ENCODE measurements at places on chromosomes 4 and X.
A peak's percentile ranks its signal among the peaks of the same experiment; 100 is the strongest.

- no peak for DNase-seq
Observed at GRCh38 chr4:119478446-119479179, 150.0 kb downstream of the PDE5A start.

DNA sequence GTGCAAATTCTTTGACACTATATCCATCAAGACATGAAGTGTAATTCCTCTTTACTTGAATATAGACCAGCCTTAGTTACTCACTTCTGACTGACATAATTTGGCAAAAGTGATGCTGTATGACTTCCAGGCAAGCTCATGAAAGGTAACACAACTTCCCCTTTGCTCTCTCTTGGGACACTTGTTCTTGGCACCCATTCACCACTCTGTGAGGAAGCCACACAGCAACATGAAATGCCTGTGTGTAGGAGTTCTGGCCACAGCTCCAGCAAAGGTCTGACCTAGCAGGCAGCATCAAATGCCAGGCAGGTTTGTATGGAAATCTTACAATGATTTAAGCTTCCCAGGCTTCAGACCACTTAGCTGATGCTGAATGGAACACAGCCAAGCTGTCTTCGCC is 280.3 kb downstream of the PDHA2 start:
- no peak for DNase-seq

- DNase-seq, result no peak
Observed at GRCh38 chr4:170770664-170771063, 680.9 kb upstream of the AADAT start.

DNA sequence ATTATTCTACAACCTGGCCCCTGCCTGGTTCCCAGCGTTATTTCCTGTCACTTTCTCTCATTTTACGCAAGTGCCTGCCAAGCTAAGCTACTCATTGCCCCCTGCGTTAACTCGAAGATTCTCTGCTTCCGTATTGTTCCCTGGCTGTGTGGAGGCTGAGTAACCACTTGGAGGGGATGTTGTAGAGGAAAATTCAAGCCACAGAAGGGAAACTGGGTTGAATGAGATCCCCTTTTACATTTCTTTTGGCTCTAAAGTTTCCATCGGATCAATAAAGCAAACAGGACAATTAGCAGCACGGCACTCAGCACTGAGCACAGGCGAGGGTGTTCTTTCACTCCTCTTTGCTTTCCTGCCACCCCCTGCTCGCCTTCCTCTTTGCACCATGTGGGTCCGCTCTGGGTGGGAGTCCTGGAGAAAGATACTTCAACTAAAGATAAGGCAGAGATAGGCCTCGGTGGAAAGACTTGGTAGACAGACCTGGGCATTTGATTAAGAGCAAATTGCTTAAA is 4.2 kb upstream of the TMSB4X start:
- peak; percentile 62 for DNase-seq

DNA sequence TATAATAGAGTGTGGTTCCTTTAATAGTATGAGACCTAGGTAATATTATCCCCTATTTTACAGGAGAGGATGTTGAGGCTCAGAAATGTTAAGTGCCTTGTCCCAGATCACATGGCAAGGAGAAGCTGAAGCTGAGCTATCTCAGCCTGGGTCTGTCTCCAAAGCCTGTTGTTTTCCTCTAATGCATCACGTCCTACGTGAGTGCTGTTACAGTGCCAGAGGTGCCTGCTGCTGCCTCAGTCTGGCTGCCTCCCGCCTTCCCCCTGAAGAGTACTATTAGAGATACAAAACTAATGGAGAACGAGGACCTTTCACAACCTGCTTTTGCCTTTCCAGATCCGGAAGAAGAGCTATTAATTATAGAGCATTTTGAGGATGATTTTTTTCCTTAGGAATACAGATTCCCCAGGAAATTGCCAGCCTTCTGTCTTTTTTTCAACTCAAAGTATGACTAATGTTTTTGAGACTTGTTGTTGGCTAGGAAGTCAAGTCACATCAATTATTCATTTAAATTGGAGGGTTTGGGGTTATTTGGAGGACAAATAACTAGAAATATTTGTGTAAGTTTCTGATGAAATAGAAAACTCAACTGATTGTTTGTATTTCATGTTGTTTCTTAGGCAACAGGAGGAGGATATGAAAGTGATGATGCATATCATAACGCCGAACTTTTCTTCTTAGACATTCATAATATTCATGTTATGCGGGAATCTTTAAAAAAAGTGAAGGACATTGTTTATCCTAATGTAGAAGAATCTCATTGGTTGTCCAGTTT is 43.9 kb upstream of the MTMR1 start:
- peak; percentile 13 for DNase-seq

- DNase-seq, result no peak
Observed at GRCh38 chrX:45765767-45766166, 565.1 kb upstream of the DIPK2B start.

GRCh38 chrX:100864657-100865391 is 9.3 kb downstream of the NOX1 start:
- peak; percentile 14 for DNase-seq

GRCh38 chr4:142413485-142413884 is 432.6 kb downstream of the INPP4B start:
- no peak for DNase-seq

DNA sequence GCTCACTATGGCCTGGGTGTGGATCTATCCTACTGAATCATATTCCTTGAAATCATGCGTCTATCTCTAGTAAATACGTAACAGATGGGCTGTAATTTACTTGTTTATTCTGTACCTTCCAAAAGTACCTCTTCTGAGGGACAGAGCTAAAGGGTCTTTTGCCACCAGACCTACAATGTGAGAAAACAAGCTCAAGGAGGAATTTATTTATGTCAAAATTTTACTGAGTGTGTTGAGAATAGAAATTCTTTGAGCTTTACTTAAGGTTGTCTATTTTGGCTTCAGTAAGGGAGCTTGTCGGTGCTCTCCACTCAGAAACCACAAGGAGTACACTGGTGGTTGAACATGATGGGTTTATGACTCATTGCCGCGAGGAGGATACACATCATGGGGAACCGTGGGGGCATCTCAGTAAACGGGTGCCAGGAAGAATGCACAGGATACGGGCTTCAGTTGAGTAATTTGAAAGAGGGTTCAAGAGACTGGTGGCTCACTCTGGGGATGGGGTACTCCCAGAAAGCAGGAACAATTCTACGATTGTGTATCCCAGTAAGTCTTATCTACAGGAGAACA is 3.0 kb downstream of the ANK2 start:
- no peak for DNase-seq

DNA sequence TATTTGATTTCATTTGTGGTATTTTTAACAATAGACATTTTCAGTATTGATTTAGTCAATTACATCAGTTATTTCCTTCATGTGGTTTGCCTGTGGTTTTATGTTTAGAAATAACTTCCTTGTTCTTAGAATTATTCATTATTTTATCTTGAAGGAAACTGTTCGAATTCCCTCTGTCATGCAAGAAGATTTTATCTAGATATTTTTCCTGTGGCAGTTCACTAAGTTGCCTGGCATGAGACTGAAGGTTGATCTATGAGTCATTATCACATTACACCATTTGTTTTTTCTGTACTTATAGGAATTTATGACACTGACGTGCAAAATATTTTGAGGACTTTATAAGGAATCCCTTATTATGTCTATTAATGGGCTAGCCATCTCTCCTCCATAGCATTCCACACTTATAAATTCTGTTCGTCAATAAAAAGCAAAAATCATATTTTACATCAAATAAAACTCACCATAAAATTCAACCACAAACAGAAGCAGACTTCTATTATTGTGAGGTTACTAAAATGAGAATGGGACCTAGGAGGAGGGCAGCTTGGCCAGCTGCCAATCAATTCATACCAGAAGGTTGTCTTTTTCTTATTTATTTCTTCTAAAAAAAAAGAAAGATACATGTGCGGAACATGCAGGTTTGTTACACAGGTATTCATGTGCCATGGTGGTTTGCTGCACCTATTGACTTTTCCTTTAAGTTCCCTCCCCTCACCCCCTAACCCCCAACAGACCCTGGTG is 179.0 kb downstream of the KCNIP4 start:
- no peak for DNase-seq

DNA sequence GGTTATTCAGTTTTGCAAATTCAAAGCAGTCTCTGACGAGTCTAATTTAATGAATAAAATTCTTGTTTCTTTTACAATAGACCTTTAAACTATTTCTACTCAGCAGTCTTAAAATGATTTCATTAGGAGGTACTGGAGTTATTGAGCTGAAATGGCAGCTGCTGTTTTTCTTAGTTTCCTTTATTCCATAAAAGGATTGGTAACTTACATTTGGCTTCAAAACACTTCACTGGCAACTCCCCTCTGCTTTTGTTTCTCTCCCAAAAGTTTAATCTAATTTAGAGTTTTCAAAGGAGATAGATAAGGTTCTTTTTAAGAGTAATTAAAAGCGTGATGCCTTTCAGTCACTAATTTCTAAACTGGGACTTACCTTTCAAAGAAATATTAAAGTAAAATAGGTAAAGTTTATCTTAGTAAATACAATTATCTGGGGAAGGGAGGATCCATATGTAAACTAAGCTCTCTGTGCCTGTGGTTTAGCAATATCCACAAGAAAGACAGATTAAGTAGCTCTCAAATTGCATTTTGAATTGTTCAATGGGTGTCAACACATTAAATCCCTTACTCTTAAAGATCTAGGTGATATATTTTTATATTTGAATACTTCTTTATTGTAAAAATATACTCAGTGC is 17.1 kb upstream of the PCDH10 start:
- DNase-seq, result no peak

- DNase-seq, result no peak
Observed at GRCh38 chr4:92307181-92307580, 3.4 kb downstream of the GRID2 start.
